ENCODE measurements at places on chromosomes 1 and 21.

DNA sequence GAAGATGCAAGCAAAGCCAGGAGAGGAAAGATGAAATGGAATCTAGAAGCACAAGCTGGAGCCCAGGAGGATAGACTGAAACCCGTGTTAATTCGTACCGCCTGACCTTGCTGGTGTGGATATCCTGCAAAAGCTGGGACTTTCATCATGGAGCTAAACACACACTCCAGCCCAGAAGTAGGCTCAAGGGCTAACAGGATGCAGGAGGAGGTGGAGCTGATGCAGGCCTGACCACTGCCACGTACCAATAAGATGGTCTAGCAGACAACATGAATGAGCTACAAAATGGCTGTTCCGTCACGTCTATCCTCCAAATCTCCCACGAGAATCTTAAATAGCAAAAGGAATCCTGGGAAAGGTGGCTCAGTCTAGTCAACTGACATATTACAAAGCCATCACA is 270.3 kb downstream of the SDCCAG8 start:
- DNase-seq, result no peak

- DNase-seq, result no peak
Measured at GRCh38 chr1:110152133-110152785, 2.0 kb downstream of the SLC6A17 start.

DNA sequence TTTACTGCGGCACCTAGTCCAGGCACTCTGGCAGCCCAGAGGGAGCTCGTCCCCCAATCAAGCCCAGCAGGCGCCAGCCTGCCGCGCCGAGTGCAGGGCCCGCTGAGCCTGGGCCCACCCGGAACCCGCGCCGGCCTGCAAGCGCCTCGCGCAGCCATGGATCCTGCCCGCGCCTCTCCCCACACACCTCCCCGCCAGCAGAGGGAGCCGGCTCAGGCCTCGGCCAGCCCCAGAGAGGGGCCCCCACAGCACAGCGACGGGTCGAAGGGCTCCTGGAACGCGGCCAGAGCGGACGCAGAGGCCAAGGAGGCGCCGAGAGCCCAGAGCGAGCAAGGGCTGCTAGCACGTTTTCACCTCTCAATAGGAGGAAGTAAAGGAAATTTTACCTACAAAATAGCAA is 767.0 kb downstream of the MRPL39 start:
- DNase-seq, result no peak

GRCh38 chr1:186212568-186213224 is 162.4 kb downstream of the TPR start:
- DNase-seq, result no peak

GRCh38 chr1:231241750-231242149 is 738 bp downstream of the GNPAT start:
- no peak for DNase-seq

DNA sequence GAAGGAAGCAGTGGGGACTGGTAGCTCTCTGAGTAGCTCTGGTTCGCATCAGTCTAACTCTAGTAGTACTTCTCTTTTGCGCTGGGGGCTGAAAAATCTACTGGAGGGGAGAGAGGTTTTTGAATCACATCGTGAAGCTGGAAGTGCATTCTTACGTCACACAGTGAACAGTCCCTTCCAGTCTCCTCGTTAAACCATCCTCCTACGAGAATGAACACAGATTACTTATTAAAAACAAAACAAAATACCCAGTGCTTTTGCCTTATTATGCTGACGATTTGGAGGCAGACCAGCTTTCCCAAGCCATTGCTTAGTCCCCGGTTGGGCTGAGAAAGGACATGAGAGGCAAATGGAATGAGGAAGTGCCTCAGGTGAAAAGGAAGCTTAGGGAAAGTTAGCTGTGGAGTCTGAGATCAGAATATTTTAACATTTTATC is 16.1 kb downstream of the HUNK start:
- no peak for DNase-seq

DNA sequence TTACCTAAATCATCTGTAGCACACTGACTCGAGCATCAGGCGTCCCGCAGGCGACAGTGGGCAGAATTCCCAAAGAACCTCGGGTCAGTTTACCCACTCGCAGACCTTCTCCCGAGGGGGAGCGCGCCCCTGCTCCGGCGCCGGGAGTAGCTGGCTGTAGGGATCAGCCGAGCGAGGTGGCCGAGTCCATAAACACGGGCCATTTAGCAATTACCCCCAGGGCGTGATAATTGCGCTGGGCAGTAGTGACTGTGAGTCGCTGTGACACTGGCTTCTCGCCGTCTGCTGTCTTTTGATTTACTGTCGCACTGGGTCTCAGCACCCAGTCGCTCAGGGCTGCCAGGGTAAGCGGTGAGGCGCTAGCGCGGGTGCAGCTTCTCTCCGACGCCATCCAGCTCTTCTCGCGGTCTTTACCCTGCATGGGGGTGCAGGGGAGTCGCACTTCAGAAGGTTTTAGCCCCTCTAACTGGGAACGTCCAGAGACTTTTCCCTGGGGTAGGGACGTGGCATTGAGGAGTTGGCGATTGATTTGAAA is 16.2 kb downstream of the HLX start:
- DNase-seq, result no peak

GRCh38 chr1:168096296-168097165 is 40.2 kb downstream of the GPR161 start:
- DNase-seq, result no peak

GRCh38 chr1:228396770-228397662 is 9.6 kb downstream of the TRIM11 start:
- no peak for DNase-seq

Measured in stimulated activated CD8-positive, alpha-beta memory T cell treated with anti-CD3 and anti-CD28 coated beads, Interleukin-15, amount 100 ng/mL, for 4 hours (primary cell).